ENCODE measurements at places on chromosomes 13 and 19.

DNA sequence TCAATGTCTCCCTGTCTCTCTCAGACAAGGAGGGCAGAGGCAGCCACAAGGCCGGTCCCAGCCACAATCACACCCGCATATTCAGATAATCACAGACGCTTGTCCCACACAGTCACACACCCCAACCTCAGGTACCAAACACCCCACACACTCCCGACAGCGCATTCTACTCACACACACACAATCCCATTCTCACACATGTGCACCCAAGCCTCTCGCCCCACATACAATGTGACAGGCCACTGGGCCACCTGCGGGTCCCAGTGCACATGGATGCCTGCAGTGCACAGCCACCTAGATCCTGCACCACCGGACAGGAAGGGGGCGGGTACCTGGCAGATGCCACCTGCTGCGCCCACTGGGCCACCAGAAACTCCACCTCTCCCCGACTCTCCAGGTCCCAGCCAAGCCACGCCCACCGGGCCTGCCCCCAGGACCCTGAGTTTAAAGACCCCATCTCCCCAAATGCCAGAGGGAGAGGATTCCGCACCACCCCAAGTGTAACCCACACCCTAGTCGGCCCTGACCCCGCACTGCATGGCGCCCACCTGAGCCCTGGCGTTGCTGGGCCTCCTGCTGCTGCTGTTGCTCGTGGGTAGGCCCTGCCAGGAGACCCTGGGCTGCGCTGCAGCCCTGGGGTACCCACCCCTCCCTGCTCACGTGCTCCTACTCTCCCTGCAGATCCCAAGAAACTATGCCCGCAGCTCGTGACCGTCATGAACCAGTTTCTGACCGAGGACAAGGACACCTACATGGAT is 10.6 kb downstream of the SCGB2B2 start:
- DNase-seq: no peak

DNA sequence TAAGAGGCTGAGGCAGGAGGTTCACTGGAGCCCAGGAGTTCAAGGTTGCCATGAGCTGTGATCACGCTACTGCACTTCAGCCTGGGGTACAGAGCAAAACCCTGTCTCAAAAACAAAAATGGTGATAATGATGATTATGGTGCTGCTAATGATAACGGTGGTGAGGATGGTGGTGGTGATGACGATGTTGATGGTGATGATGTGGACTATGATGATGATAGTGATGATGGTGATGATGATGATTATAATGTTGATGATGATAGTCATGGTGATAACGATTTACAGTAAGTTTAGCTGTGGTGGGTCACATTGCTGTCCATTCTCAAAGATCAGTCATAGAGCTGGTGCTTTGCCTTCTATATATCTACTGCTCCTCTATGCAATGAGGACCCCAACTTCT is 1340.6 kb downstream of the UQCRFS1 start:
- no peak for DNase-seq

DNA sequence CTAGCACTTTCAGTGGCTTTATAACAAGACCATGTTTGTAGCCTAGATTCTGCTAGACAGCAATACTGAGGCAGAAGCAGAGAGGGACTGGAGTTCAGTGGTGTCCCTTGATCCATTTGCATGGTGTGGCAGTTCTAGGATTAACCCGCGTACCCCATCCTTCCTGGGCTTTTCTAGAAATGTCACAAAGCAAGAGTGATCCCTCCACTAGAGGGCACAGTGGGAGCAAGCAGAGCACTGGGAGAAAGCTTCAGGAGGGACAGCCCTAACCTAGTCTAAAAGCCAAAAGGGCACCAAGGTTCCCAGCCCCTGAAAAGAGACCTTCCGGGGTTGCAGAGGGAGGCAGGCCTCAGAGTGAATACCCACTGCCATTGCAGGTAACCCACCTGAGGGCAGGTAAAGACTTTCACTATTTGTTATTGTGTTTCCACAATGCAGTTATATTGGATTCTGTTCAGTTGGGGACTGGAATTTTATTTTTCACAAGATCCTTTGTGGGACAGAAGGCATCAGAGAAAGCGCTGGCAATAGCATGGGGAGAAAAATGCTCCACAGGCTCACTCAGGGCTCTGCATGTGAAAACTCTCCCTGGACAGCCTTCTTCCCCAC is 170.6 kb downstream of the FLT1 start:
- no peak for DNase-seq

- no peak for DNase-seq
These were observed 892.9 kb downstream of the OLFM4 start for GRCh38 chr13:53921473-53921872.

- DNase-seq: no peak
These were observed 2.3 kb upstream of the TPM4 start for GRCh38 chr19:16073988-16074387.

All from type B pancreatic cell (in vitro differentiated cells).